Ascending aorta (tissue), 2 donors: ENCODE measurements at places on chromosomes 5 and 9. TPM values are rescaled to one million over a fixed set of nuclear protein-coding genes. Genes with fewer than 3 reads are reported as not detected.

PCDHA4 gene
- not detected for total RNA-seq

DNA sequence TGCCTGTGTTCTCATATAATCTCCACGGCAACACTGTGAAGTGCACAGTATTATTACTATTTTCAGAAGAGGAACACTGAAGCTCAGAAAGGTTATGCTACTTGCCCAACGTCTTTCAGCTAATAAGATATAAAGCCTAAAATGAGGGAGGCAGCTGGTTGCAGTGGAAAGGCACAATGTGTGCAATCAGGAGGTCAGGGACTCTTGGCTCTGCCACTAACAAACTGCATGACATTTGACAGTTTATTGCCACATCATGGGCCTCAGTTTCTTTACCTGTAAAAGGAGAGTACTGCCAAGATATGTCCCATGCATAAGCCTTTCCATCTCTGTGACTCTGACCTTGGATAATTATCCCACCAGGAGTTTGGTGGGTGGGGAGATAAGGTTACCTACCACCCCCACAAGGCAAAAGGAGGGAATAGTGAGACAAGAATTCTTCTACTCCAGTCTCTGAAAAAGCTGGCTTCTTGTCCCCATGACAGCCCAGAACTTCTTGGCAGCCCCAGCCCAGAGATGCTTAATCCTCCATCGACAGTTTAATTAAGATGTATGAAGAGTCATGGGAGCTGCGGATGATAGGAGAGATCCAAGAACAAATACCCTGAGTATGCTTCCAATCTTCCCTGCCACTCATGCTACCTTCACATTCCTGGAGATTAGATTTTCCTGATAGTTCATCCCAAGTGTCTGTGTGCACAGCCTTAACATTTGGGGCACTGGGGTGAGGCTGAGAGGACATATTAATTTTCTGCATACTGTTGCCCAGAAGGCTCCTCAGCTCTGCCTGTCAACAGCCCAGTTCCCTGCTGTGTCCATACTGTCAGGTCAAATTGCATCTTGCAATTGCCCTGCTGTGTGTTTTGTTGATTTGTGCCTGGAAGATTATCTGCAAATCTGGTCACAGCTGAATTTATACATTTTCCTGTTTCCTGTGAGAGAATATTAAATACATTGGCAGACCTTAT, 271.2 kb downstream of the FAM114A2 start:
- no peaks in the 10 kb centered on the region for H3K4me1 ChIP-seq
- H3K4me3 ChIP-seq, result no peak overlapping the region
- H3K27me3 ChIP-seq, result no peaks in the 10 kb centered on the region
- peaks cover 3% of the 10 kb centered on the region for H3K36me3 ChIP-seq
- H3K27ac ChIP-seq, result no peak overlapping the region
- no peak for DNase-seq

TRIM7 gene
- 6.1 TPM for total RNA-seq

DNA sequence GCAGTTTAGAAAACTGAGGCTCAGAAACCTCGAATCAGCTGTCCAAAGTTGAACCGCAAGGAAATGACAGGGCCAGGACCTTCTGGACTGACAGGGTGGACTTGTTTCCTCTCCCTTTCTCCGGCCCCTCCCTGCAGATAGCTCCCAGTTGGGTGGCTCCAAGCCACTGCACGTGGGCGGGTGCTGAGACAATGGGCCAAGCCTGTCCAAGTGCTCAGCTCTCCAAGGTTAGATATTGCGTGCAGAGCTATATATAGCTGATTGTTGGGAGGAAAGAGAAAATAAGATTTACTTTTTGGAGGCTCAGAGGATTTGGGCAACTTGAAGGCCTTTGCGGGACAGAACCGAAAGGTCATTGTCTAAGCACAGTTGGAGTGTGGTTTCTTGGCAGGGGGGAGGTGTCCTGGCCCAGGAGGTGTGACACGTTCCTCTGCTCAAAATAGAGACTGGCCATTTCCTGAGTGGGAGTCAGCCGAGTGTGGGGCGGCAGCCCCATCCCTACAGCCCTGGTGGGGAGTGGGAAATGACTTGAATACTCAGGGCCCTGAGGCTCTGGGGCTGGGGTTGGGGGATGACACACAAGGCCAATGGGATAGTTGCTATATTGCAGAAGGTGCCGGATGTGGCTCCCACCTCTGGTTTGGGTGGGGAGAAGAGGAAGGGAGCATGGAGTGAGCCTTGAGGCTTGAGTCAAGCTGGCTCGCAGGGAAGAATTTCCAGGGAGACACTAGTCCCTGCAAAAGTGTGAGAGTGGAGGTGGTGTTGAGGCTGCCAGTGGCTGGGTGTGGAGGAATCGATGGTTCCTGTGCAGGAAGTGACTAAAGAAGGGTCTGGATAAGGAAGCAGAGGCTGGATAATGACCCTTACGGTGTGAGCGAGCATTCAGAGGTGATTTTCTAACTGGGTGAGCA, 44.4 kb upstream of the SMAD5 start:
- no peaks in the 10 kb centered on the region for H3K36me3 ChIP-seq
- H3K27ac ChIP-seq, result peak overlapping the region; percentile 49
- no peak overlapping the region for H3K4me3 ChIP-seq
- H3K27me3 ChIP-seq, result no peaks in the 10 kb centered on the region
- peaks cover 5% of the 10 kb centered on the region for H3K4me1 ChIP-seq

GRCh38 chr9:135147938-135148337, 60.5 kb downstream of the OLFM1 start:
- no peak overlapping the region for H3K27ac ChIP-seq
- no peaks in the 10 kb centered on the region for H3K4me1 ChIP-seq
- H3K27me3 ChIP-seq, result no peaks in the 10 kb centered on the region

DBH gene
- not detected for total RNA-seq
